ENCODE measurements at places on chromosomes 16 and 17.

DNA sequence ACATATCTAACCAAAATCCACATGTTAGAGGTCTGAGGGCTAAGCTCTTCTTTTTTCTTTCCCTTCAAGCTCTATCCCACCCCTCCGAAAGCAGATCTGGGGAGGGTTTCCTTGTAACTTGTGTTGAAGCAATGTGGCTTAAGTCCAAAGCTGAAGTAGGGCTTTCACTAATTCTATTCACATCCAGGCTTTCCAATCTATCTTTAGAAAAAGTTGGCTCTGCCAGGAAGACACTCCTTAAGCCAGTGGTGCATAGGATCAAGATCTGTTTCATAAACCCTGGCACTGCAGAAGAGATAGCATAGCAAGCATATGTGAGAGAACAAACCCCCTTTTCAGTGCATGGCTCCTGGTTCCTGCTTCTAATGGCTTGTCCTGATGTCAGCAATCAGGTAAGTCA is 34.9 kb upstream of the DHX40 start:
- H3K36me3 ChIP-seq: no peaks in the 10 kb centered on the region
- H3K4me1 ChIP-seq: no peaks in the 10 kb centered on the region
- H3K27ac ChIP-seq: no peak overlapping the region
- no peak overlapping the region for H3K4me3 ChIP-seq
- no peak for DNase-seq

DNA sequence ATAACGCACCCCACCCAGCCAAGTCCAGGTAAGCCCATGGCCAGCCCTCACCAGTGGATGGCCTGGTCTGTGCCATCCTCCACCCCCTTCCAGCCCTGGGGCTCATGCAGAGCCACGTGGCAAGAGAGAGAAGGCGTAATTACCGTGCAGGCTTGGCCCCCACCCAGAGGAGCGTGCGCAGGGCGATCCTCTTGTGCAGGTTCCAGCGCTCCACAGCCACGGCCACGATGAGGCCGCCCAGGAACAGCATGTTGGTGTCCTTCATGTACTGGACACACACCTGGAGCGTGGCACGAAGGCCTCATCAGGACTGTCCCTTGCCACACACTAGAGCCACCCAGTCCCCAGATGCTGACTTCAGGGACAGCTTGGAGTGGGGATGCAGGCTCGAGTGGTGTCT is 6.7 kb downstream of the SLC13A5 start:
- H3K4me1 ChIP-seq: no peaks in the 10 kb centered on the region
- H3K27me3 ChIP-seq: peaks cover 23% of the 10 kb centered on the region
- no peak for DNase-seq
- H3K27ac ChIP-seq: no peak overlapping the region
- H3K36me3 ChIP-seq: no peaks in the 10 kb centered on the region

DNA sequence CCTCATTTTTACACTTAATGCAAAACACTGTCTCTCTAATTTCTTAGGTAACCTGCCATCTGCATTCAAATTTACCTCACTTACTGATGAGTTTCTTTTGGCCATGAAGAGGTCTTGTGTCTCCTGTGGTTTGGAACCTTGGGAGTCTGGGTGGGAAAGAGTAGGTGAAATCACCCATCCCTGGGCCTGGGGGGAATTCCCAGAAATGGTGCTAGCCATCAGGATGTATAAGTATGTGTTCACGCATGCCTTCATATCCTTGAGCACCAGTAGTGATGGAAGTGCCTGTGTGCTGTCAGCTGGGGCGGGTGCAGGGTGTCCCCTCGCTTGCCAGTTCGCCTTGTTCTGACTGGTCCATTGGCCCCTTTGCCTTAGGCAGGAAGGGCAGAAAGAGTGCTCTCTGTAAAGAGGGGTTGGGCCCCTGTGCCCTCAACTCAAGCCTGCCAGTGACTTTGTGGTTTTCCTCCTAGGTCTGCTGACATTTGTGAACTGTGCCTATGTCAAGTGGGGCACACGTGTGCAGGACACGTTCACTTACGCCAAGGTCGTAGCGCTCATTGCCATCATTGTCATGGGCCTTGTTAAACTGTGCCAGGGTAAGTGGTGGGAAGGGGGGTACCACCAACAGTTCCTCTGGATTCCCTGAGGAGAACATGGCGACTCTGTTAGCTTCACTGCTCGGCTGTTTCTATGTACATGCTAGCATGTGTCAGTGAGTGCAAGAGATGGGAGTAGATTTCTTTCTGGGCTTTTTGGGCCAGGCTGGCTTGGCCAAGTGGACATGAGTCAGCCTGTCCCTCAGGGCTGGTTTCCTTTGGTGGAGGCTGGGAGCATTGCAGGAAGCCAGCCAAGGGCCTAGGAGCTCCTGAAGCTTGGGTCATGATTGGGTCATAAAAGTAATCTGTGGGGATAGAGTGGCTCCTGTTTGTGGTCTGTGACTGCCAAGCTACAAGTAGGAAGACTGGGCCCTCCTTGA is 23.2 kb downstream of the SLC7A6OS start:
- peaks cover 33% of the 10 kb centered on the region for H3K36me3 ChIP-seq
- no peaks in the 10 kb centered on the region for H3K27me3 ChIP-seq
- peaks cover 11% of the 10 kb centered on the region for H3K4me1 ChIP-seq
- DNase-seq: peak; percentile 86
- H3K4me3 ChIP-seq: no peak overlapping the region

DNA sequence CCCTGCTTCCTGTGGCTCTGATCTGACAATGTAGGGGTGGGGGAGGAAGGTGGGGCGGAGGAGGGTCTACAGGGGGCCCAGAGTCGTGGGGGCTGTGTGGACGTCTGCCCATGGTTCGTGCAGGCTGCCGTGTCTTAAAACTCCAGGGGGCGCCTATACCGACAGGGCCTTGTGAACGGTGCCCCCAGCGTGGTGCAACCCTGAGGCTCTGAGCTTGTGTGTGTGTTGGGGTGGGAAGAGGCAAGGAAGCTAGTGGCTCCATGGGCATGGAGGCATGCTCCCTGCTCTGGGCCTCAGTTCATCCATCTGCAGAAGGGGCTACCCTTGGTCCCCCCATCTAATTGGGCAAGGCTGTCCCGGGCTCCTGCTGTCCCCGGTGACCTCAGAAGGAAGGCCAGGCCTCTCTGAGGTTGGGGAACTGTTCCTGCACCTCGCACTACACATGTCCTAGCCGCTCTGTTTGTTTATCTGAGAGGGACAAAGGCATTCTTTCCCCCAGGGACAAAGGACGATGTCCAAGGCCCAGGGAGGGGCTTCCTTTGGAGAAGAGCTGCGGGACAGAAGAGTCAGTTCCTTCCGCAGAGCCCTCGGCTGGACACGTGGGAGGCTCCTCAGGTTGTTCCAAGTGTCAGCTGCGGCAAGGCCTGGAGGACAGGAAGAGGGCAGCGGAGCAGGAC is 13.5 kb downstream of the CA4 start:
- peaks cover 28% of the 10 kb centered on the region for H3K27me3 ChIP-seq
- DNase-seq: no peak
- H3K4me1 ChIP-seq: peaks cover 2% of the 10 kb centered on the region
- H3K27ac ChIP-seq: no peak overlapping the region
- H3K4me3 ChIP-seq: no peak overlapping the region

DNA sequence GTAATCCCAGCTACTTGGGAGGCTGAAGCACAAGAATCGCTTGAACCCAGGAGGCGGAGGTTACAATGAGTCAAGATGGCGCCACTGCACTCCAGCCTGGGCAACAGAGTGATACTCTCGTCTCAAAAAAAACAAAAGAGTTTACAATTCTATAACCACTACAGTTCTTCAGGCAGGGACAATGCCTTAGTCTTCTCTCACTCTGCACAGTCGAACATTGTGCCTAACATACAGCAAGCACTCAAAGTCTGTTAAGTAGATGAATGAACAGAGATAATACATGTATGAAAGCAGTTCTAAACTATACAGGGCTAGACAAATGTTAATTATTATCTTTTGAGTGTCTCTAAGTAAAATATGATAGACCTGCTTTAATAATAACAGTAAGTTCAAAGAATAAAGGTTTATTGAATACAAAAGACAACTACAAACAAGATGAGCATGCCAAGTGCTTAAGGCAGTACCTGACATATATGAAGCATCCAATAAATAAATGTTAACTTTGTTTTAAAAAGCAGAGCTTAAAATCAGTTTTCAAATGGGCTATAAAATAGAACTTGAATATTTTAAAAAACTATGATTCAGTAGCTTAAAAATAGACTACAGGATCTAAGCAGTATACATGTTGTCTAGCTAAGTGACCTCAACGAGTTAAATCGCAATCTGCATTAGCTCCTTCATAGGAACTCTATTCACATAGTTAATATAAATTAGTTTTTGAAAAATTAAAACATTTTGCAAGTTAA is 19.3 kb downstream of the INTS2 start:
- H3K4me3 ChIP-seq: no peak overlapping the region
- H3K4me1 ChIP-seq: no peaks in the 10 kb centered on the region
- DNase-seq: no peak
- peaks cover 20% of the 10 kb centered on the region for H3K36me3 ChIP-seq

- no peak overlapping the region for H3K27ac ChIP-seq
- H3K36me3 ChIP-seq: peaks cover 52% of the 10 kb centered on the region
- no peaks in the 10 kb centered on the region for H3K27me3 ChIP-seq
- H3K4me1 ChIP-seq: peaks cover 7% of the 10 kb centered on the region
- peak; percentile 2 for DNase-seq
- H3K4me3 ChIP-seq: no peak overlapping the region
Measured at GRCh38 chr17:7313088-7313889, 1.9 kb downstream of the GPS2 start.

DNA sequence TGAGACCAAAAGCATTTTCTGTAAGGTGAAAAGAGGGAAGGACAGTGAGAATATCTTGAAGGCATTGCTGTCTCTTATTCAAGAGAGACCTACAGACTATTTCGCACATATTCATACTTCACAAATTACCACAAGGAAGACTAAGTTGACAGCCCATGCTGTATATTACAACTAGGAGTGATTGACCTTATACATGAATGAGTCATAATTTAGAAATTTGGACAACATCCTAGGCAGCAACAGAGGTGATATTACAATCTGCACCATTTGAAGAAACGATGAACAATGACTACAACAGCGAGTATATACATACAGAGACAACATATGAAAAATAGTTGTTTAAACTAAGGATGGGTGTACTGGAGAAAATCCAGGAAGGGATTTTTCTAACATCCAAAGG is 971.7 kb downstream of the CDH11 start:
- H3K4me1 ChIP-seq: no peaks in the 10 kb centered on the region
- no peak overlapping the region for H3K27ac ChIP-seq
- no peak overlapping the region for H3K4me3 ChIP-seq
- no peaks in the 10 kb centered on the region for H3K36me3 ChIP-seq

GRCh38 chr16:74049027-74049426 is 247.6 kb upstream of the PSMD7 start:
- DNase-seq: no peak
- no peaks in the 10 kb centered on the region for H3K36me3 ChIP-seq
- H3K27me3 ChIP-seq: no peaks in the 10 kb centered on the region
- no peaks in the 10 kb centered on the region for H3K4me1 ChIP-seq
- no peak overlapping the region for H3K4me3 ChIP-seq

GRCh38 chr16:10172848-10173655 is 9.2 kb downstream of the GRIN2A start:
- H3K36me3 ChIP-seq: no peaks in the 10 kb centered on the region
- H3K4me1 ChIP-seq: no peaks in the 10 kb centered on the region
- DNase-seq: no peak
- no peak overlapping the region for H3K4me3 ChIP-seq
- H3K27ac ChIP-seq: no peak overlapping the region

GRCh38 chr17:8881606-8882005 is 14.1 kb upstream of the PIK3R6 start:
- DNase-seq: no peak
- no peak overlapping the region for H3K27ac ChIP-seq
- H3K4me3 ChIP-seq: no peak overlapping the region
- no peaks in the 10 kb centered on the region for H3K4me1 ChIP-seq
- H3K36me3 ChIP-seq: no peaks in the 10 kb centered on the region

GRCh38 chr16:62585041-62585545 is 548.9 kb upstream of the CDH8 start:
- DNase-seq: no peak
- no peaks in the 10 kb centered on the region for H3K4me1 ChIP-seq
- H3K36me3 ChIP-seq: no peaks in the 10 kb centered on the region
- no peak overlapping the region for H3K27ac ChIP-seq

GRCh38 chr17:975371-975915 is 4.1 kb downstream of the NXN start:
- peaks cover 12% of the 10 kb centered on the region for H3K36me3 ChIP-seq
- H3K4me1 ChIP-seq: peaks cover 13% of the 10 kb centered on the region
- no peak overlapping the region for H3K27ac ChIP-seq
- no peak for DNase-seq
- H3K4me3 ChIP-seq: no peak overlapping the region

- no peak overlapping the region for H3K27ac ChIP-seq
- H3K4me1 ChIP-seq: no peaks in the 10 kb centered on the region
- H3K36me3 ChIP-seq: no peaks in the 10 kb centered on the region
- no peak for DNase-seq
- peaks cover 34% of the 10 kb centered on the region for H3K27me3 ChIP-seq
- H3K4me3 ChIP-seq: no peak overlapping the region
Measured at GRCh38 chr17:40568074-40568836, 3.0 kb upstream of the CCR7 start.

Data from IMR-90 (cell line).